ENCODE measurements at places on chromosomes 4 and X.

GRCh38 chrX:154403858-154404257 lies 5.2 kb downstream of the DNASE1L1 start:
- no peak for DNase-seq

DNA sequence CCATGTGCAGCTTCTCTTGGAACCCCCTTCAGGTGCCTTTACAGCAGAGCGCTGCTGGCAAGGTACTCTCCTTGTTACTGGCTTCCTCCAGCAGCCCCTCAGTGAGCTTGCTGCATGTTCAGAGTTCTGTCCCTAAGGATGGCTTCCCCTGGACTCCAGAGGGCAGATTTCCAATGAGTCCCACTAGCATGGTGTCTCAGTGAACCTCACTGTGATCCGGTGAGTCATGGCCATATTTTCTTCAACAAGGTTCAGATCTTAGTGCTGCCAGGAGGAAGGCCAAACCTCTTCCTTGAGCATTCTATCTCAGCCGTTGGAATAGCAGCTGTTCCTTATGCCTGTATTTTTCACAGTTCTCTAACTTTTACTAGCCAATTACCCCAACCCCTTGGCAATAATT lies 98.8 kb downstream of the CASK start:
- DNase-seq: no peak

DNA sequence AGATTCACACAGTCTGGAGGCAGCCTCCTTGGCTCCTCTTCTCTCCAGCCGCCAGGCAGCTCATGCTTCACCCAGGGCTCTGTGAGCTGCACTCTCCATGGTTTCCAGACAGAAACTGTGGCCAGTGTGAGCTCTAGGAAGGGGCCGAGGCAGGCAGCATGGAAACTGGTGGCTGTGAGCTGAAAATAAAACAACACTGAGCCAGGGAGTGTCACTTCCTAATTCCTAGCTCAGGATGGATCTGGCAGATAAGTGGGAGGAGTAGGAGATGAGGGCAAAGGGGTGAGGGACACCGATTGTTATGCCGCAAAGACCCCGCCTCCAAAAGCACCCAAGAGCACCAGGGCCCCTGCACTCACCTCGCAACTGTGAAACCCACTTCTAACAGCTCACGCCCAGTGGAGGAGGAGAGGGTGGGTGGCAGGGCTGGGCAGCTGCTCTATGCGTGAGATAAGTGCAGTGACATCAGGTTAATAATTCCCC lies 69.8 kb downstream of the FHDC1 start:
- no peak for DNase-seq

DNA sequence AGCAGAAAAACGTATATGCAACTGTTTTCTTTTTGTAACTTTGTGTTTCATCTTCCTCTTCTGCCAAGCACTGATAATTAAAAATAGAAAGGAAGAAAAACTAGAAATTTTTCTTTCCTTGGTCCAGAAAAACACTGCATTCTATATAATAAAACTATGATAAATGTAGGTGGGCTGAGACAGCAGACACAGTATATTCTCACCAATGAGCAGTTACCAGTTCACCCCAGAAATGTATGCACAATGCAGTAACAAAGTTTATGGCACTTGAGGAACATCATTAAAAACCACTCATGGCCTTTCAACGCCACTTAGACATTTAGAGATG lies 79.4 kb downstream of the FAT1 start:
- no peak for DNase-seq

- no peak for DNase-seq
These were observed 558.7 kb downstream of the SPRY1 start for GRCh38 chr4:123955167-123955800.

DNA sequence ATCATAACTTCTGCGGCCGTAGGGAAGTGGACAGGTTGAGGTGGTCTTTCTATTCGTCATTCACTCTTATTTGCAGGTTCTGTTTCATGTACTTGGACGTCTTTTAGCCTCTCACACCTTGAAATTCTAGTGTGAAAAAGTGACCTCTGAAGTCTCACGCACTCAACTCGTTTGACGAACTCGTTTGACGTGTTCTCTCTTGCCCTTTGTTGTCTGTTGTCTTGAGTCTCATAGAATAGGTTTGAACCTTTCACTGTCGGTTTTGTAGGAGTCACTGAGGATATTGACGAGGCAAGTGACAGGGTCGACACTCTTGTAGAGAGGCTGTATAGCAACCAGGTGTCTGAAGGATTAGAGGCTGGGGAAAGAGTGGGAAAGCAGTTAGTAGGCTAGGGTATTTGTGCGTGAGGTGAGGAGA lies 1.1 kb upstream of the PGRMC2 start:
- DNase-seq: no peak

DNA sequence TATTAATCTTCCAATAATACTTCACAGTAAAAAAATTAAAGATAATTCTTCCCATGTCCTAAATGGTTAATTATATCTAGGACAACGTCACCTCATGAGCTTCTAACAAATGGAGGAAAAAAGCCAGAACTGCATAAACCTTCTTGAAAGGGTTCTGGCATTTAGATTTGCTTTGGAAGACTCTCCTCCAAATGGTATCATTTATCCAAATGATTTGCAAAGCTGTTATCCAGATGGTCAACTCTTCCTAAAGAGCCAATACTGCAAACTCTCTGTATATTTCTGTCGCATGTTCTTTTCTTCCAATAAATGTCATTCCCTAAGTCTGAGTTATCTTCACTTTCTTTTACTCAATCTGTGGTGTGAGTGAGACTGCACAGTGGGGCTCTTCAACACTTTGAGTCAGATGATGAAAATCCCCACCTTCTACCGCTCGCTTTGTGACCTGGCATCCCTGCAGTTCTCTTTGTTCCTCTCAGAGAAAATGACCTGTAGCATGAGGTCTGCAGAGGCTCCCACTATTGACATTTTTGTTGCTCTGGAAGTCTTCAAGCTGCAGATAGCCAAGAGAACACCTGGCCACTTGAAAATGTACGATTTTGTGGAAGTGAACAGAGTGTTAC lies 52.9 kb downstream of the TMEM150C start:
- no peak for DNase-seq

GRCh38 chr4:15692602-15693001 lies 10.3 kb upstream of the BST1 start:
- no peak for DNase-seq

GRCh38 chrX:115491766-115492165 lies 69.2 kb upstream of the PLS3 start:
- no peak for DNase-seq

GRCh38 chr4:171636606-171637005 lies 176.6 kb upstream of the GALNTL6 start:
- no peak for DNase-seq

- DNase-seq: no peak
These were observed 89.7 kb downstream of the EPHA5 start for GRCh38 chr4:65580551-65580950.

DNA sequence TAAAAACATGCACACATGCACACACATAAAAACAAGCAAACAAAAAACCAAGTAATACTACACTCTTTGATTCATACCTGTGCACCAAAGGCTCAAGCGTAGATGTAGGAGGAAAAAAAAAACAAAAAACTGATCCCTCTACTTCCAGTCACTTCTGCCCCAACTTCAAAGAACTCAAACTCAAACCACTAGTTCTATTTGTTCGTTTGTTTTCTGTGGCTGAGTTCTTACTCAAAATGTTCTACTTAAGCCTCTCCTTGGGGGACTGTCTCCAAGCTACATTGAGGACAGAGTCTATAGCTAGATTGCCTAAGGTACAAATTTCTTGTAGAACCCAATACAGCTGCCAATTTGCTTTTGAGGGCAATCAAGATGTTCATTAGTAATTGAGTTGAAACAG lies 171.0 kb upstream of the ATOH1 start:
- DNase-seq: no peak

DNA sequence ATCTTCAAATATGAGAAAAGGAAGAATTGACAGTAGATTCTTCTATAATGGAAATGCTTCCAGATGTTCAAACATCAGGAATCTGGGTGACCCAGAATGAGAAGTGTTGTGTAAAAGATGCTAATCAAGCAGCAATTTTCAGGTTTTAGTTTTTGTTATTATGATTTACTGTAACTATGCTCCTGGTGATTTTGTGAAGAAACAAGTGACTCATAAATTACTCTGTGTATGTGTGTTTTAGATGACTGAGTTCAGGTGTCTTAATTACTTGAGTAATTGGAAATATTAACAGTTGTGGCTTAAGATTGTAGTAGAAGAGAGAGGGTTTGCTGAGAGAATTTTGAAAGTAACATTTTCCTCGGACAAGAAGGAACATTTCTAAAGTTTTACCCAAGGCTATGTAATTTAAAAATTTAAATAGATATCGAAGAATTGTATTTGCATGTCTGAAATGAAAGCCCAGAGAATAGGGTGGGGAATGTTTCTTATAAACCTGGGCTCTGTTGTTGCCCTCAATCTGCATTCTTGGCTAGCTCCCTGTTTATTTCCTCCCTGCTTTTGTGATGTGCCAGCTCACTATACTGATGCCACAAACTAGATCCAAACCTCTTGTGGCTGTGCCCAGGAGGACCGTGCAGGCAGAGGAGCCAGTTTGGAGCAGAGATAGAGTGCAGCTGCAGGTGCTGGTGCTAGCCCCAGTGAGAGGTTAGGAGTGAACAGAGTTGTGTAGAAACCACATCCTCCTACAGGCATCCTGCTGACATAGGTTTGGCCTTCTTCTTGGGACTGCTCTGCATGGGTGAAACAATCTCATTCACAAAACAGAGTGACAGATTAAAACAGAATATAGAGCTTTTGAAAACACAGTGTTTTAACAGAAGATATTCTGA lies 25.4 kb upstream of the TNIP3 start:
- DNase-seq: no peak

DNA sequence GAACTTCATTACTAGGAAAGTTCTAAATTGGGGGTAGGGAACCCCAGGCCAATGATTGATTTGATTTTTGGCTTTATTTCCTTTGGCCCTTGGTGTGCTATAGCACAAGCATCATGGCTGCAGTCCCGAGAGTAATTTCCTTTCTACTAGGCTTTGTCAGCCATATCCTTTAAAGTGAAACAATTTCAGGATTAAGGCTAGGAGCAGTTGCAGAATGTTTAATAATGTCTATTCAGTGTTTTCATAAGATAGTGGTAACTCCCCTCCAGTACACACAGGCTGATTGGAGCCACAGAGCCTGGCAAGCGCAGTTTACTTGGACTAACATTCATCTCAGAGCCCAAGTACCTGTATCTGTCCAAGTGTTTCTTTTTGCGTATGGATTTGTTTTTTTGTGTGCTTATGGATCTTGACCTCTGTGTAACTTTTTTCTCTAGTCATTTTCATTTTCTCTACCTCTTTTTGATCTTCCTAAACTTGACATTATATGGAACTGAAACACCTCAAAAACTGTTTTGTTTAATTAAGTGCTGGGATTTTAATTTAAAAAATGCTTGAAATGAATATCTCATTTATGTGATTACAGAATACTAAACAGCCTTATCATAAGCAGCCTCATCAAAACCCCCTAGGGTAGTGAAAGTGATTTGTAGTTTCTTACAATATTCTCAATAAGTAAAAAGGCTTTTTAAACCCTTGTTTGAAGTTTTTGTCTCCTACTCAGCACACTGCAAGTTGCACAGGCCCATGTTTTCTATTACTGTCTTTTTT lies 7.5 kb downstream of the STIM2 start:
- DNase-seq: no peak

DNA sequence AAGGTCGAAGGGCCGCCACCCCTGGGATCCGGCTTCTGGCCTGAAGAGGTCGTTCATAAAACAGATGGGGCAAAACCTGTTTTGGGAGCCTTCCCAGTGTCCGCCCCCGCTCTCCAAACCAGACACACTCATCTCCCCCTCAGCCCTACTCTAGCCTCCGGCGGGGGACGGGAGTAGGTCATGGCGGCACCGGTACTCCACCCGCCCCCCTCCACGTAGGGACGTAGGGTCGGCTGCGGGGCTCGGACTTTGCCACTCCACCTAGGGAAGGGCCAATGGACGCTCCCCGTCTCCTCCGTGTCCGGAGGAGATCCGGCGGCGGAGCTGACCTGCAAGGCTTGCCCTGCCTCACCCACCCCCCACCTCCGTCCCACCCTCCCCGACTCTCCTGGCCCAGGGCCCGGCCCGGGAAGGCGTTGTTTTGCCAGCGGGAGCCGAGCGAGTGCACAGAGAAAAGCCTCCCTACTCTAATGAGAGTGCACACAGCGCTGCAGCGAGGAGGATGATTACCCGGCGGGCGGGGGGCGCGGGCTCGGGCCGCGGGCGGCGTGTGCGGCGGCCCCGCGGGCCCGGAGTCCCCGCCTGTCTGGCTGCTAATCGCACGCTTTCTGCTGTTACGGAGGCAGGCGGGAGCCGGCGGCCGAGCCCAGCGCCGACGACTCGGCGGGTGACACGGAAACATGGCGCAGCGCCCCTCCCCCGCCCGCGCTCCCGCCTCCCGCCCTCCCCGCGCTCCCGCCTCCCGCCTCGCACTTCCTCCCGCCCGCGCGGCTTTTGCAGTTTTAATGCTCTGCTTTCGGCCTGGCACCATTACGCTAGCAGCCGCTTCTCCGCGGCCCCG lies 8.3 kb upstream of the BCOR start:
- DNase-seq: no peak

GRCh38 chr4:128847082-128847724 lies 37.7 kb downstream of the JADE1 start:
- no peak for DNase-seq

DNA sequence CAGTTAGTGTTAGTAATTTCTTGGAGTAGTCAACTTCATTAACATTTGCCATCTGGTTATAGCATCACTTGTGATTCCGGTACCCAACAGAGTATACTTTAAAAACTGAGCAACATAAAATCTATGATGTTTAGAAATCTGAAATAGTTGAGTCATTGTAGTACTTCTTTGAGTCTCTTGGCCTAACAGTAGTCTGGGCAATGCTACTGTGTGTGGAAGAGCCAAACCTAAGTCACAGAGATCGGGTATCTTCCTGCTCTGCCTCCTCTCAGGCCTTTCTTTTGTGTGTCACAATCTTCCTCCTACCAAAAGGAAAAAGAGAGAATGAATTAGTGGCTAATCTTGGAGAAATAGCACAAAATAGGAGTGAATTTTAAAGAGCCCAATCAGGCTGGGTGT lies 25.5 kb downstream of the DCUN1D4 start:
- no peak for DNase-seq

DNA sequence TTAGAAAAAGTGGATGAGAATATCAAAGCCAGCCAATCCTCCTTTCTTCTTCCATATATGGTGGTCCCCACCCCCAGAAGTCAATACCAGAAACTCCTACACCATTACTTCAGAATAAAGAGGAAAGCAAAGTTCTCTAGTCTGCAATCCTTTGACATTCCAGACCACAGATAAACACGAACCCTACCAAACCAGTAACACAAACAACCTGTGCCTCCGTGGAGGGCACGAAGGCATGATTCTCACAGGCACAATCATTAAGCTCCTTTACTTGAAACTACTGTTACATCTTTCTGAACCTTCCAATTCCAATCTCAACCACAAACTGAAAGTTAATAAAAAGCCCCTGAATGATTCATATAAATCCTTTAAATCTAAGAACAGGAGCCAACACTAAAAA lies 16.3 kb downstream of the MAML3 start:
- DNase-seq: no peak
